Upper lobe of right lung (tissue), 1 donor: ENCODE measurements at places on chromosomes 3 and 15.

DNA sequence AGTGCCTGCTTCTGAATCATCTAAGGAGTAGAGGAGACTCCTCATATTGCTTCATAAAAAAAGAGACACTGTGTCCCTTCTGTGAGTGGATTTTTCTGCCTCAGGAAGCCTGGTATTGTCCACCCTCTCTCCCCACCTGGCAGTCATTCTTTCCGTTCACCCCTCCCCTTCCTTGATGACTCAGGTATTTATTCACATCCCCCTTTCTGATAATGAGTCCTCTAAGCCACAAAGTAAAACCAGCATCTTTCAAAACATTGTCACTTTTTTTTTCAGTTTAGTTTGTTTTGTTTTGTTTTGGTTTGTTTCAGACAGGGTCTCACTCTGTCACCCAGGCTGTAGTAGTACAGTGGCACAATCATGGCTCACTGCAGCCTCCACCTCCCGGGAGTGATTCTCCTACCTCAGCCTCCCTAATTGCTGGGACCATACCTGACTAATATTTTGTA, 65.2 kb upstream of the UBE2E1 start:
- H3K27ac ChIP-seq: peak overlapping the region; percentile 47
- no peak overlapping the region for H3K4me3 ChIP-seq
- H3K4me1 ChIP-seq: peaks cover 22% of the 10 kb centered on the region
- no peaks in the 10 kb centered on the region for H3K27me3 ChIP-seq

DNA sequence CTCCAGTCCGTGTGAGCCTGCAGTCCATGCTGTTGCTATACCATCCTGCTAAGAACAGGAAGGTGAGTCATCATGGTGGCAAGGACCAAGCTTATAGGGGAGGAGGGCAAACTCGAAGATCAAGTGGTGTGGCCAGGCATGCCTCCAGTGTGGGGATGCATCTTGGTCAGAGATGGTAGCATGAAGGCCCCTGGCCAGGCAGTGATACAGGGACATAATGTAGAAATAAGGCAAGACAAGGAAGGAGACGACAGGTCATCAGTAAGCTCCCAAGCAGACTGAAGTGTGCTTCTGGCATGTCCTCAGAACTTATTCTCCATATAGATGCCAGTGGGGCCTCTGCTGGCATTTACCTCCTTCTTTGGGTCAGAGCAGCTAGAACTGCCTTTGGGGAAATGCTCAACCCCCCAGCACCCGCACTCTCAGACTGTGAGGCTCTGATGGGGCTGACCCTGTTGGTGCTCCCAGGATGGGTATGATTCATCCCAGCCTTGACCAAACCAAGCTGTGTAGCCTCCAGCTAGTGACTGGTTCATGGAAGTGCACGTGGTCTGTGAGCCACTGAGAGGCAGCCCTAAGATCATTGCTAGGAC, 52.5 kb upstream of the ATP2B2 start:
- H3K27ac ChIP-seq: no peak overlapping the region
- H3K27me3 ChIP-seq: no peaks in the 10 kb centered on the region
- H3K4me1 ChIP-seq: no peaks in the 10 kb centered on the region
- no peak overlapping the region for H3K4me3 ChIP-seq
- no peaks in the 10 kb centered on the region for H3K36me3 ChIP-seq
- peak; percentile 26 for DNase-seq

- H3K4me1 ChIP-seq: no peaks in the 10 kb centered on the region
- H3K36me3 ChIP-seq: no peaks in the 10 kb centered on the region
- no peaks in the 10 kb centered on the region for H3K27me3 ChIP-seq
- no peak overlapping the region for H3K4me3 ChIP-seq
- no peak for DNase-seq
These were observed 259.2 kb downstream of the NEK10 start for GRCh38 chr3:27110020-27110419.

DNA sequence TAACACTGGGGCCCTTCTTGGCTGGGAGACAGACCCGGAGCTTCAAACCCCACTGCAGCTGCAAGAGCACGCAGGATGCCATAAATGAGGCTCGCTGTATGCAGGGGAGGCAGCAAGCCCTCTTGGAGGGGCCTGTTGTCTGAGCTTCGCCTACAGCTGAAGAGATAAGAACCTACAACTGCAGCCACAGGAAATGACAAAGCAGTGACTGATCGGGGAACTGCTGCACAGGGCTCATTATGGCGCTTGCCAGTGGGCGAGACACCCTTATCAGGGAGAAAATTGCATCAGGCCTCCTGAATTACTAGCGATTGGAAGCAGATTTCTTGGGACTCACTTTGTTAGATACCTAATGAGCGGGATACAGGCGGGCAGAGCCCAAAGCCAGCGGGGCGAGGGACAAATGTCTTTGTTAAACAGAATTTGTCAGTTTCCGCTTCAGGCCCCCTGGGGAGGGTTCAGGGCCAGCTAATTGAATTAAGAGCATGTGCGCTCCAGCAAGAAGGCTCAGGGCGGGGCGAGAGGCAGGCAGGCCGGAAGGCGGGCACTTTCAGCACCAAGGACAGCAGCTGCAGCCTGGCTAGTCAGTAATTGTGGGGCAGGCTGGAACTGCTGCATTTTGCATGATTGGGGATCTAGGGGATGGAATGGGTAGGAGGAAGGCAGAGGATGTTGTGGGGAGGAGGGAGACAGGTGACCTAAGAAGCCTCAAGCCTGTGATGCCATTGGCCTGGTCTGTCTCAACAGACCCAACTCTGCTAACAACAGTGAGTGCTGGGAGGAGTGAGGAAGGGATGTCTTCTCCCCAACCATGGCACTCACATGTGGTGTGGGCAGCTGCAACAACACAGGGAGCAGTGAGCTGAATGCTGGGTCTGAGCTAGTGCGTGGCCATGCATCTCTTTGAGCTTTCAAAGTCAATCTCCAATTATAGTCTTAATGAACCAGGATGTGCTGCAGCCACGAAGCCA, 55.3 kb downstream of the CCDC33 start:
- peaks cover 24% of the 10 kb centered on the region for H3K27me3 ChIP-seq
- no peaks in the 10 kb centered on the region for H3K36me3 ChIP-seq
- DNase-seq: peak; percentile 85
- H3K4me1 ChIP-seq: no peaks in the 10 kb centered on the region
- no peak overlapping the region for H3K27ac ChIP-seq

GRCh38 chr15:51060030-51060673, 34.6 kb downstream of the TNFAIP8L3 start:
- H3K4me3 ChIP-seq: no peak overlapping the region
- DNase-seq: no peak
- H3K27ac ChIP-seq: no peak overlapping the region
- peaks cover 6% of the 10 kb centered on the region for H3K36me3 ChIP-seq
- no peaks in the 10 kb centered on the region for H3K4me1 ChIP-seq

DNA sequence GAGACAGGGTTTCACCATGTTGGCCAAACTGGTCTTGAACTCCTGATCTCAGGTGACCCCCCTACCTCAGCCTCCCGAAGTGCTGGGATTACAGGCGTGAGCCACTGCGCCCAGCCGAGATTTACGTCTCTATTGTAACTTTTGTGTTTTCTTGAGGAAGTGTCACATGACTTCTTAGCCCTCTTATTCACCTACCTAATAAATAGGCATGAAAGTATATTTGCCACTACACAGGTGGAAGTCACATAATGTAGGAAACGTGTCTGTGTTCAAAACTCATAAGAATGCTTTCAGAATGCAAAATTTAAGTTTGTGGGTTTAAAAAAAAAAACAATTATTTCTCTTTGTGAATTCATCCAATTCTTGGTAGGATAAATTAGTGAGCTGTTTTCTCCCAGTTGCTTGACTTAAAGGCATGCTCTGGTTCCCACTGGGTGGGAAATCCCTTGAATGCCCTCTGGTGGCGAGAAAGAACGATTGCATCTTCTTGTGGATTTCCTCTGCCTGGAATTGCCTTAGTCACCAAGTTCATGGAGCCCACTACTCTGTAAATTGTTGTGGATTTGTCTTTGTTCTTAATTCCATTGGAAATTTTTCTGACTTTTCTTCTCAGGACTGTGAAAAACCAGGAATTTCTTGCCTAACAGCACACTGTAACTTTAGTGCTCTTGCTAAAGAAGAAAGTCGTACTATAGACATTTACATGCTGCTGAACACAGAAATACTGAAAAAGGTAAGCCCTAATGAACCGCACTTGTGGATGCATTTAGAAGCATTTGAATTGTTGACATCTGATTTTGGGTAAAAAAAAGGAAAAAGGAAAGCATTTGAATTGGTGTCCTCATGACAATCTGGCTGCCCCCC, 82.2 kb upstream of the CTDSPL start:
- H3K36me3 ChIP-seq: peaks cover 4% of the 10 kb centered on the region
- H3K27me3 ChIP-seq: no peaks in the 10 kb centered on the region
- no peak overlapping the region for H3K27ac ChIP-seq
- no peak for DNase-seq
- peaks cover 3% of the 10 kb centered on the region for H3K4me1 ChIP-seq
- H3K4me3 ChIP-seq: no peak overlapping the region

- DNase-seq: no peak
- H3K4me3 ChIP-seq: peak overlapping the region; percentile 14
- H3K4me1 ChIP-seq: peaks cover 21% of the 10 kb centered on the region
- H3K36me3 ChIP-seq: no peaks in the 10 kb centered on the region
- no peaks in the 10 kb centered on the region for H3K27me3 ChIP-seq
These were observed 1.9 kb upstream of the PLA1A start for GRCh38 chr3:119595639-119596334.

DNA sequence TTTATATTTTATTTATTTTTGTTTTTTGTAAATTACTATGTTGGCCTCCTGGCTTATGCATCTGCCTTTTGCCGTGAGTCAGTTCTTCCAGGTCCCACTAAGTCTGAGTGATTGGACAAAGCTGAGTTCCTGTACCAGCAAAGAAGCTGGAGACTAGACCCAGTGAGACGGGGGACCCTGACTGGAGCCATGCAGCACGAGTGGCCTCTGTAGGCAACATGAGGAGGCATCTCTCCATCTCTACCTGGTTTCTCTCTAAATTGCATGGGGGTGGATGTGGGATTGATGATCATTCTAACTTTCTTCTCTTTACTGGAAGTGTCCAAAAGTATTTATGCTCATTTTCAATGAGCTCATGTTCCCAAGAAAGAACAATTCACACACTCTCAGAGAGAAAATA, 155.3 kb upstream of the MRPL3 start:
- no peaks in the 10 kb centered on the region for H3K4me1 ChIP-seq
- no peak overlapping the region for H3K4me3 ChIP-seq
- H3K36me3 ChIP-seq: no peaks in the 10 kb centered on the region
- H3K27ac ChIP-seq: no peak overlapping the region

GRCh38 chr3:109089265-109089664, 28.7 kb downstream of the MORC1 start:
- no peak overlapping the region for H3K27ac ChIP-seq
- DNase-seq: no peak
- no peaks in the 10 kb centered on the region for H3K4me1 ChIP-seq

DNA sequence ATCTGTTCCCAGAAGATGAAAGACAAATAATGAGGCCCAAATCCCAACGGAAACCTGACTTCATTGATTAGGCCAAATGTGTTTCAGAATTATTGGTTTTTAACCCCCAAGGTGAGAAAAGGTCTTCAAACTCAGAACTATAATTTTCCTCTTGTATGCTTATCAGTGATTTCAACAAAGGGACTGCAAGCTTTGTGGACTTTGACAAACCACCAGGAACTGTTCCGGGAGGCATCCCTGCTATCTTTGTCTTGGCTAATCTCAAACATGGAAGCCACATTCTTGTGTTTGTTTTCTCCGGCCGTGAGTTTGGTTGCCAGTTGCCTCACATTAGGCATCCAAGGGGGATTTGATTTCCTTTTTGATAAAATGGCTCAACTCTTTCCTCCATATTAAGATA, 19.5 kb downstream of the ARHGEF3 start:
- no peak overlapping the region for H3K4me3 ChIP-seq
- no peaks in the 10 kb centered on the region for H3K36me3 ChIP-seq
- no peaks in the 10 kb centered on the region for H3K27me3 ChIP-seq
- peak overlapping the region; percentile 79 for H3K27ac ChIP-seq

DNA sequence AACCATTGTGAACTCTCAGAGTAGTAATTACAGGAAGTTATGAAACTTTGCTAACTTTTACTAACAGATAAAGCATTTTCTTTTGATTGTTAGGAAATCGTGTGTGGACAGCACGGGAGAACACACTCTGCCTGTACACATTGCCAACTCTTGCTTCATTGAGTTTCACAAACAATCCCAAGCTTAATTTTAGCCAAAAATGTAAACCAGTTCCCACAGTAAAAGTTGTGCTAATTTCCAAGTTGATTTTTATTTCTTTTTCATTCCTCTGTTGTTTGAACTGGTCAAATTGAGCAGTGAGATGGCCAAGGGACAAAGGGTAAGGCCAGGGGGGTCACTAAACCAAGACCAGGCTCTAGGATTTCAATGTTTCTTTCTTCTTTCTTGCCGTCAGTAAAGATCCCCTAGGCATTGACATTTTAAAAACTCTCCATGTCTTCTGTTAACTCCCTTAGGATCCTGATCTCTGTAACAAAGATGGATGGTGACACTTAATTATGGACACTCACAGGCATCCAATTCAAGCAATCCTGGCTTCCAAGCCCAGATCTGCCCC, 414.9 kb downstream of the RBMS3 start:
- H3K36me3 ChIP-seq: no peaks in the 10 kb centered on the region
- peaks cover 25% of the 10 kb centered on the region for H3K4me1 ChIP-seq
- no peak overlapping the region for H3K4me3 ChIP-seq
- H3K27me3 ChIP-seq: no peaks in the 10 kb centered on the region
- H3K27ac ChIP-seq: peak overlapping the region; percentile 73
- no peak for DNase-seq

GRCh38 chr3:46438831-46439230, 25.9 kb downstream of the LTF start:
- no peak for DNase-seq
- H3K4me3 ChIP-seq: no peak overlapping the region
- no peaks in the 10 kb centered on the region for H3K36me3 ChIP-seq
- no peak overlapping the region for H3K27ac ChIP-seq

DNA sequence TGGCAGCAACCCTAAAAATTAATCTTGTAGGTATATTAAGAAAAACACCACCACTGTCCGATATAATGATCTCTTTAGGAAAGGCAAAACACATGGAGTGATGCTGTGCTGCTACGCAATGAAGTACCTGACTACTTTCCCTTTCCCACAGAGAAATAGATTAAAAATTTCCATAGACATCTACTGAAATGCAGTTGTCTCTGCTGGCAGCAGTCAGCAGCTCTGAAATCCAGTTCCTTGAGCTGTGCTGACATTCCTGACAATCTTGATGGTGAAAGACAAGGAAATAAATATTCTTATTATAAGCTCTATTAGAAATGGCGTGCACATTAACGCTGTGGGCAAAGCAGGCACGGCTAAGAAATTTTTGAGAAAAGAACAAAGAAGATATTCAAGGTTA, 287.6 kb downstream of the IL5RA start:
- DNase-seq: no peak
- no peak overlapping the region for H3K4me3 ChIP-seq
- H3K27ac ChIP-seq: no peak overlapping the region
- H3K27me3 ChIP-seq: no peaks in the 10 kb centered on the region
- H3K36me3 ChIP-seq: no peaks in the 10 kb centered on the region
